ENCODE measurements at places on chromosomes 4 and X.

GRCh38 chrX:71974916-71975315, 64.3 kb downstream of the NHSL2 start:
- no peak for DNase-seq

DNA sequence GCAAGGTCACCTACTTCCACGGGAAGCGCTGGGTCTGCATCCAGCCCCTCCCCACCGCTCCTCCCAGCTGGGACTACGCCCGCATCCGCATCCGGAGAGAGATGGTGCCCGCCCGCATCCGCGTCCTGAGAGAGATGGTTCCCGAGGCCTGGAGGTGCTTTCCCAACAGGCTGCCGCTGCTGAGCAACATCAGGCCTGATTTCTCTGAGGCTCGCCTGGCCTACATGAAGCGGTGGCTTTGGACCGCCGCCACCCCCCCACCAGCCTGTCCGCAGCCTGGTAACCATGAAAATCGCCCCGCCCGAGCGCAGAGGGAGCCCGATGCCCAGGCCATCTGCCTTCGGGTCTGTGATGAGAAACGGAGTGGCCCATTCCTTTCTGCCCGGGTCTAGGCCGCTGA, 18.1 kb downstream of the CLTRN start:
- DNase-seq = no peak

GRCh38 chr4:5399790-5400421, 308.5 kb downstream of the EVC2 start:
- DNase-seq = no peak

DNA sequence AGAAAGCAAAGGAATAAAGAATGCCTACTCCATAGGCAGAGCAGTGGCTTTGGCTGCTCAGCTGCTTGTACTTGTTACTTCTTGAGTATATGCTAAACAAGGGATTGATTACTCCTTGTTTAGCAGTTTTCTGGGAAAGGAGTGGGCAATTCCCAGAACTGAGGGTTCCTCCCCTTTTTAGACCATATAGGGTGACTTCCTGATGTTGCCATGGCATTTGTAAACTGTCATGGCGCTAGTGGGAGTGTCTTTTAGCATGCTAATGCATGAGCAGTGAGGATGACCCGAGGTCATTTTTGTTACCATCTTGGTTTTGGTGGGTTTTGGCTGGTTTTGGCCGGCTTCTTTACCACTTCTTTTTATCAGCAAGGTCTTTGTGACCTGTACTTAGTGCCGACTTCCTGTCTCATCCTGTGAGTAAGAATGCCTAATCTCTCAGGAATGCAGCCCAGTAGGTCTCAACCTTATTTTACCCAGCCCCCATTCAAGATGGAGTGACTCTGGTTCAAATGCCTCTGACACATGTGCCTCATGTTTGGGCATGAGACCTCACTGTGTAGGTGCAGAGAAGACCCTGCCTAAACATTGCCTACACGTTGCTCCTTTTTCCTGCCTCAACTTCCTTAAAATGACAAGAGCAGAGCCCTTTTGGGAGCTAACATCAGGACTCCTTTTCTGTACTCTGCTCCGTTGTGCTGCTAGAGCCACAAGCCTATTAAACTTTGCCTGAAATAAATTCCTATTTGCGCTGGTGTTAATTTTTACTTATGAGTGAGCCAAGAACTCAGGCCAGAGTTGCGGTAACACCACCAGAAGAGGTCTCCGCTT, 21.0 kb upstream of the UBA6 start:
- DNase-seq = no peak

DNA sequence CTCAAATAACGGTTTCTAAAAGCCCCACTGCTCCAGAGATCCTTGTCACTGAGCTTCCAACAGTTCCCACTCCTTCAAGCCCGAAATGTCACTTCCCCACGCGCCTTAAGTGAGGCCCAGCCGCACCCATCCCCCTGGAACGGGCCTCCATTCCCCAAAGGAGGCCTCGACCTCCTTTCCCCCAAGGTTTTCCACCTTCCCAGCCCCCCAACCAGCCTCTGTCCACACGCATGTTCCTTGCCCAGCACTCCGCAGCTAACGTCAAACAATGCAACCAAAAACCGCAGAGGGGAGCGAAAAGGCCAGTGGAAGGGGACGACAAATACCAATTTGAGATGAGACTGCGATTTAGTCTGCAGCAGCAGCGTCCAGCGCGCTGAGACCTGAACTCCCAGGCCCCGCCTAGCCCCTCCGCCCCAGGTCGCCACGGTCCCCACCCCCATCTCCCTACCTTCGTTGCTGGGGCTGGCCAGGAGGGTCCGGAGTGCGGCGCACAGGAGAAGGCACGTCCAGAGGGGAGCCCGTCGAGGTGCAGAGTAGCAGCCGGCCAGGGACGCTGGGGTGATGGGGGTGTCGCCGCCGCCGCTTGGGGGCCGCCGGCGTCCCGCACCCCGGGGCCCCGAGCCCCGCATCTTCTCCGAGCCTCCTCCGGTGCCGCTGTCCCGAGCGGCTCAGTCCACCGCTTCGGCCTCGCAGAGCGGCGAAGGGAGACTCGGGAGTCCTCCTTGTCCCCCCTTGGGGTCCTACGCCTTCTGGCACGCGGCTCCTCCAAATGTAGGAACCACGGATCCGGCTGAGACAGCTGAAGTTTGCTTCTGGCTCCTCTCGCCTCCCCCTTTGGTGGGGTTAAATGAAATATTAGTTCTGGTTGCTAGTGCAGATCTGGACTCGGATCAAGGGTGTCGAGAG, 924 bp downstream of the EPHA5 start:
- DNase-seq = no peak

- DNase-seq = no peak
Measured at GRCh38 chr4:3741217-3742011, 24.8 kb upstream of the ADRA2C start.

- no peak for DNase-seq
Measured at GRCh38 chrX:153501530-153501929, 6.8 kb downstream of the BGN start.

DNA sequence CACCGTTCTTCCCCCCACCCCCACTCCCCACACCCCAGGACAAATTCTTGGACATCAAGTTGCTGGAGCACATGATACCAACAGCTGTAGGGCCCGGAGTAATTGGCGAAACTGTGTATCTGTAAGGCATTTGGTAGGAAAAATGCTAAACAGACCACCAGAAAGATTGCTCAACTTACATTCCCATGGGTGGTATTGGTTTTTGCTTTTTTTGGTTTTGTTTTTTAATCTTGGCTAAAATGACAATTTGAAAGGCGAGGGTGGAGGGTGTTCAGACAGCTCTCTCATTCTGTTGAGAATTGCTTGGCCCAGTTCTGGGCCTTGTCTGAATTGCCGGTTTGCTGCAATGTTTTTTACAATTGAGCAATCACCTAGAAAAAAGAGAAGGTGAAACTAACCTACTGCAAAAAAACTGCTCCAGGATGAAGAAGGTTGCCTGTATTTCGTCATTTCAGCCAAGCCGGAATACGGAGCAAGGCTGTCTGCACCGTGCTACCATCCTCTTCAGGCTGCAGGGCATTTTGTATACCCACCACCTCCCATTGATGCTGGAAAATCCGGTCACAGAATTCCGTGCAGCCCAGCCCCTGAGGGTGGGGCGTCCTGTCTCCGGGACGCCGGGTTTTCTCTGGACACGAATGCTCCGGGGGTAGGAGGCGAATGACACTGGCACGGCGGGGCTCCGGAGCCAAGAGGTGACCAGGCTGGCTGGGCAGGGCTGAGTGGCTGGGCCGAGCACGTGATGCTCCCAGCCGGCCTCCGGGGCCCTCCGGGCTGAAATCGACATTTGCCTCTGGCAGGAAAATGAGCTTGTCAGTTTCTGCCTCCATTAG, at the start of gene CLCN4:
Gene CLCN4 (plus strand): TSS at position 777 of the 833 bp plus-strand sequence. CDS start 28,058 bp downstream, outside the sequence.
- DNase-seq = no peak

DNA sequence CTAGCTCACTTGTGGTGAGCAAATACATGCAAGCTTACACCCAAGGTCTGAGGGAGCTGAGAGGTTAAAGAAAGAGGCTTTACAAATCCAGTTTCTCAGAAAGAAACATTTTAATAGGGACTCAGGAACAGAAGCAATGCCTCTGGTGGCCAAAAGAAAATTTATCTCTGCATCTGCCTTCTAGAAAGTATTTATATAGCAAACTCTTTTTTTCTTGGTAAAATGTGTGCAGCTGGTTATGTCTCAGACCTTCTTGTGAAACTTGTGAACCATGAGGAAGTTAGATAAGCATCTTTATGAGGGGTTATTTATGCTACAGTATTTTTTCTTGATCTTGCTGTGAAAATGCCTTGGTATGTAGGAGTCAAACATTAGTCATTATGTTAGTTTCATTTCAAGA, 48.5 kb upstream of the CYSLTR1 start:
- no peak for DNase-seq

DNA sequence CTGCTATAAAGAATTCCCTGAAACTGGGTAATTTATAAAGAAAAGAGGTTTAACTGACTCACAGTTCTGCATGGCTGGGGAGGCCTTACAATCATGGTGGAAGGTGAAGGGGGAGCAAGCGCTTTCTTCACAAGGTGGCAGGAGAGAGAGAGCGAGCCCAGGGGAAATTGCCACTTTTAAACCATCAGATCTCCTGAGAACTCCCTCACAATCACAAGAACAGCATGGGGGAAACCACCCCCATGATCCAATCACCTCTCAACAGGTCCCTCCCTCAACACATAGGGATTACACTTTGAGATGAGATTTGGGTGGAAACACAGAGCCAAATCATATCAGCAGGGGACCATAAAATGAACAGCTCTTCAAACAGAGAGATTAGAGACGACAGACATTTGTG, 198.6 kb downstream of the MAGEB5 start:
- no peak for DNase-seq

- DNase-seq = no peak
Measured at GRCh38 chr4:58767598-58767997, 1657.4 kb upstream of the IGFBP7 start.

DNA sequence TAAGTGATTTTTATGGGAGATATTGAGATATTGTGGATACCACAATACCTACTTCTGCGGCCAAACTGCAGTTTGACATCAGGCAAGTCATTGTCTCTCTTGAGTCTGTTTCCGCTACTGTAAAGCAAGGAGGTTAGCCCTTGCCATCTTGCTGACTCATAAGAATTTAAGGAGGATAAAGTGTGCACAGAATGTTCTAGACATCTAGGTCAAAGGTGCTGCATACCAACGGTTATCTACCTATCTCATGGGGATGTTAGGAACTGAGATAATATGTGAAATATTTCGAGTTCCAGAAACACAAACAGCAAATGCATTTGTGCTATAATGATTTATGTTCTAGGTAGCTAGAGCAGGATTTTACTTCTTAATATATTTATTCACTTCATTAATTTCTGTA, 211.5 kb upstream of the NR3C2 start:
- no peak for DNase-seq

DNA sequence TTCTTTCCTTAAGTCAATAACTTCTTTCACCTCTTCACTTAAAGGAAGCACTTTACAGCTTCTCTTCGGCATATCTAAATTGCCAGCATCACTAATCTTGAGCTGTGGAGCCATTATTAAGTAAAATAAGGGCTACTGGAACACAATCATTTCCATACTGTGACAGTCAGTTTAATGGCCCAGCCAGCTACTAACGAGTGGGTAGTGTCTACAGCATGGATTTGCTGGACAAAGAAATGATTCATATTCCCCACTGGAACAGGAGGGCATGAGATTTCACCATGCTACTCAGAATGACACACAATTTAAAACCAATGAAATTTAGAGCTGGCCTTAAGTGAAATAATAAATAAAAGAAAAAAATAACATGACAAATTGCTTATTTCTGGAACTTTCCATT, 72.1 kb downstream of the DDIT4L start:
- DNase-seq = no peak

DNA sequence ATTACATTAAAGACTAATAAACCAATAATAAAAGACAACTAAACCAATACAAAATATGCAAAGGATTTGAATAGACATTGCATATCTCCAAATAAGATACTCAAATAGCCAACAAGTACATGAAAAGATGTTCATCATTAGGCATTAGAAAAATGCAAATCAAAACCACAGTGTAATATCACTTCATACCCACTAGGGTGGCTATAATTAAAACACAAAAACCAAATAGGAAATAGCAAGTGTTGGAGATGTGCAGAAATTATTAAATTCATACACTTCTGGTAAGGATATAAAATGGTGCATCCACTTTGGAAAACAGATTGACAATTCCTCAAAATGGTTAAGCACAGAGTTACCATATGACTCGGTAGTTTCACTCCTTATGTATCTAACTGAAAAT, 860.8 kb upstream of the DIAPH2 start:
- DNase-seq = no peak

- no peak for DNase-seq
Measured at GRCh38 chrX:46354481-46354880, 190.7 kb downstream of the ZNF674 start.

- DNase-seq = no peak
Measured at GRCh38 chr4:54487491-54487890, 170.3 kb upstream of the KIT start.

DNA sequence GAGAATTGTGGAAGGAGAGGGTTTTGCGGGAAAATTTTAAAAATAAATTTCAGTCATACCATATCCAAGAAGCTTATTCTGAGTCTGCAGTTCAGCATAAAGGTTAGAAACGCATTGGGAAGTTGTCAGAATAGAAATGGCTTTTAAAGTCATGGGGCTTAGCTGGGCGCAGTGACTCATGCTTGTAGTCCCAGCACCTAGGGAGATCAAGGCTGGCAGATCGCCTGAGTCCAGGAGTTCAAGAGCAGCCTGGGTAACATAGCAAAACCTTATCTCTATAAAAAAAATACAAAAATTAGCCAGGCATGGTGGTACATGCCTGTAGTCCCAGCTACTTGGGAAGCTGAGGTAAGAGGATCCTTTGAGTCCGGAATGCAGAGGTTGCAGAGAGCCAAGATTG, 3.9 kb upstream of the PLA2G12A start:
- DNase-seq = no peak

GRCh38 chr4:83308672-83309071, 24.1 kb upstream of the COQ2 start:
- no peak for DNase-seq

- DNase-seq = peak; percentile 18
Measured at GRCh38 chr4:102299354-102300107, 45.8 kb downstream of the SLC39A8 start.

DNA sequence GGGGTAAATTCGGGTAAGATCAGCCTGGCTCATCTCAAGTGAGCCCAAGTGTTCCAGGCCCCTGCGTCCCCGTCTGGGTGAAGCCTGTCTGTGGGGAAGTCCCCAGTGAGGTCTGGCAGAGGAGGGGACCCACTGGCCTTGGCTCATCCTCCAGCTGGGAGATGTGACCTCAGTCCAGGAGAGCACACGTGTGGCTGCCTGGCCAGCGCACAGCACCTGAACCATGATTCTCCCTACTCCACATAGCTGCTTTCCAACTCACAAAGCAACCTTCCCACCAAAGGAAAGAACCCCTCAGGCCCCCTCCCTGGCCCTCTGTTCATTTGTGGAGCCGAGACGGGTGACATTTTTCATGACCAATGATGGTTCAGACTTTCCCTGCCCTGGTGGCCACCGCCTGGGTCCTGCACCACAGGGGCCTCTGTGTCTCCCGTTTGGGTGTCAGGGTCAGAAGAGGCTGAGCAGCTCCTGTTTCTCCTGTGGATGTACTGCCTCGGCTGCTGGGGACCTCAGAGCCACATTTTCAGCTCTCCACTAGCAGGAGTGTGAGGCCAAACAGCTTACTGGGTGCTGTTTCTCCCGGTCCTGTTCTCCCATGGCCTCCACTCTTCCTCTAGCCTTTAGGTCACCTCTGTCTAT, 111.4 kb downstream of the CPZ start:
- no peak for DNase-seq

- no peak for DNase-seq
Measured at GRCh38 chr4:184313702-184314659, 96.3 kb upstream of the ENPP6 start.

All from AG09319 (cell line).